ENCODE measurements at places on chromosomes 5 and 9. TPM values are rescaled to one million over a fixed set of nuclear protein-coding genes. Genes with fewer than 3 reads are reported as not detected.

GRCh38 chr9:117029341-117029740, 342.2 kb downstream of the TRIM32 start:
- no peak for DNase-seq

DNA sequence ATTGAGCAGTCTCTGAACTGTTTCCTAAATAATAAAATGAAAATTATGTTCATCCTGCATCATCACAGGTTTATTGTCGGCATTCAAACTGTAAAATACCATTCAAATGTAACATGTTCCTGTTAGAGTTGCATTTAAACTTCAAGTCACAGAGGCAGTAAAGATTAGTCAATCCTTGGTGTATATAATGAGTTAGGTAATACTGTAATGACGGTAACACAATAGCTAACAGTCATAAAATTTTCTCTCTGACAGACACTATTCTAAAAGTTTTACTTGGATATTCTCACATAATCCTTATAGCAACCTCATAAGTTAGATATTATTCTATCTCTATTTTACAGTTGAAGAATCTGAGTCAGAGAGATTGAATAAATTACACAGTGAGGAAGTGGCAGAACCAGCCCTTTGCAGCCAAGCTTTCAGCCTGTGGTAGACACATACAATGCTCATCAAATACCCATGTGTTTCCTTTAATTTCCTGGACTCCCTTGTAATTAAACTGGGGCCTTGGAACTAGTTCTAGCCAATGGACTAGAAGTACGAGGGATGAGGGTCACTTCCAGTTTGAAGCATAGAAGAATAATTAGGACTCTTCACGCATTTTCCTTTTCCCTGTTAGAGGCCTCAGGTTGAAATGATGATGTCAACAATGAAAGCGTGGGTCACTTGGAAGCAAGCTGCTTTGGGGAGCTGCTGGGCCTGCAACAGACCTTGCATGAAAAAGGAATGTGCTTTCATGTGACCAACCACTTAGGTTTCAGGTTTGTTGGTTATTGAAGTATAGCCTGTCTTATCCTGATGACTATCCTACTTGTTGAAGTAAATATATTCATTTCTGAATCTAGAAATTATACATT, 12.3 kb upstream of the CAST start:
- DNase-seq: no peak

DNA sequence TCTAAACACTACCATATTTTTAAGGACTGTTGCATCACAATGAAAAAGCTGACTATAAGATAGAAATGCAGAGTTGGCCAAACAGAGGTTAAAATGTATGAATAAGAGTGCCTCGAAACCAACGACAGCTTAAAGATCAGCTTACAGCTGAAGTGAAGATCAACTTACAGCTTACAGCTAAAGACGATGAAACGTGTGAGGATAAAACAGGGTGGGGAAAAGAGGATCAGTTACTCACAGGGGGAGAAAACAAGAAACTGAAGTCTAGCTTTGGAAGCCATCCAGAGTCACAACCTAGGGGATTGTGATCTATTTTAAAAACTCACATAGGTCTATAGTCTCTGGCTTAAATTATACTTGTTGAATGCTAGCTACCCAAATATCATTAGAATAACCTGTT, 220.0 kb downstream of the SNCAIP start:
- no peak for DNase-seq

GRCh38 chr9:27369591-27369990, 72.6 kb upstream of the EQTN start:
- no peak for DNase-seq

DNA sequence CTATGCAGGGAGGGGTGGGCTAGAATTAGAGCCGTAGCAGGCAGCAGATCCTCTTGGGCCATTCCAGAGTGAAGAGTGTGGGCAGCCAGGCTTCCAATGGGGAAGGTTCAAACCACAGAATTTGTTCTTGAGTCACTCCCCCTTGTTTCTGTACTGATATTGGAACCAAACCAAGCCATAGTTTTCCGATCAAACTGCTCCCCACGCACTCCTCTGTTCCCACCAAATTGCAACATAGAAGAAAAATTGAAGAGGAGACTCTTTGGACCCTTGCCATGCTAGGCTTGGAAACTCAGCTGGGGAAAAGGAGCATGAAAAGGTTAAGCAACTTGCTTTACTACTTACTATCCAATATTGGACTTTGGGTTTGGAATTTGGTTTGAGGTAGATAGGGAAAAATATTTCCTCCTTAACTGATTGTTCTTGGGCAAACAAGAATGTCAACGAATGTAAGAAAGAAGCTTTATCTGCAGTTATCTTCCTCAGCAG, 165.8 kb upstream of the NR3C1 start:
- no peak for DNase-seq

DNA sequence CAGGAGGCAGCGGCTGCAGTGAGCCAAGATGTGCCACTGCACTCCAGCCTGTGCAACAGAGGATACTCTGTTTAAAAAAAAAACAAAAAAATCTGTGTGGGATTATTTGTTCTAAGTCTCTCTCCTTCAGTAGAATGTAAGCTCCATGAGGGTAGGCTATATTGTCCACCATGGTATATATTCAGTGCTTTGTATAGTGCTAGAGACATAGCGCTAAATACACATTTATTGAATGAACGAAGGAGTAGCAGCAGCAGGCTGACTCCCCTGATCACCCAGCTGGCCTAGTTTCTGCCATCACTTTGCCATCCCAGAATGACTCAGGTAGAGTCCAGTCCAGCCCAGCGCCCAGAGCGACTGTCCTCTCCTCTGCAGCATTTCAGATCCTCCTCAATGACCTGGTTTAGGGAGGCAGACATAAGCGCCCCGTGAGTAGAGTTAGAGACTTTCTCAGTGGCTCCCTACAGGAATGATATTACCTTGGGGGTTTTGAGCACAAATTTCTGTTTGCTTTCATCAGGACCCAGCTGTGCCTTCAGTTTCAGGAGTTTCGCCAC, 716 bp downstream of the HARS1 start:
- no peak for DNase-seq

- DNase-seq: no peak
These were observed 68.9 kb downstream of the PPIC start for GRCh38 chr5:122967625-122968024.

DNA sequence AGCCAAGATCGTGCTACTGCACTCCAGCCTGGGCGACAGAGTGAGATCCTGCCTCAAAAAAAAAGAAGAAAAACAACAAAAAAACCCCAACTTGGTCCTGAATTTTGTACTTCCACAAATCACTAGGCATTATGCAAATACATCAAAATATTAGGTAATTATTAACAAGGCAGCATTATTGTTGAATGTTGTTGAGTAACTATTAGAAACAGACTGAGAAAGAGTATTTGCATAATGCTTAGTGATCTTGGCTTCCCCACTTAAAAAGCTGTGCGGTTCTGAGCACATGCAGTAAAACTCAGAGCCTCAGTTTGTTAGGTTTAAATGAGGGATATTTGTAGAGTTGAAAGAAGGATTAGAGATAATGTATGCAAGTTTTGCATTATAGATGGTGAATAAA, 64.2 kb downstream of the SCAMP1 start:
- DNase-seq: no peak

DNA sequence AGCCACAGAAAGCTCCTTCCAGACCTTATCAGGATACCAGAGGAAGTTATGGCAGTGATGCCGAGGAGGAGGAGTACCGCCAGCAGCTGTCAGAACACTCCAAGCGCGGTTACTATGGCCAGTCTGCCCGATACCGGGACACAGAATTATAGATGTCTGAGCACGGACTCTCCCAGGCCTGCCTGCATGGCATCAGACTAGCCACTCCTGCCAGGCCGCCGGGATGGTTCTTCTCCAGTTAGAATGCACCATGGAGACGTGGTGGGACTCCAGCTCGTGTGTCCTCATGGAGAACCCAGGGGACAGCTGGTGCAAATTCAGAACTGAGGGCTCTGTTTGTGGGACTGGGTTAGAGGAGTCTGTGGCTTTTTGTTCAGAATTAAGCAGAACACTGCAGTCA, 70.8 kb upstream of the ENTREP1 start:
- DNase-seq: no peak

- DNase-seq: no peak
These were observed 15.9 kb upstream of the TNFAIP8 start for GRCh38 chr5:119339965-119340364.

DNA sequence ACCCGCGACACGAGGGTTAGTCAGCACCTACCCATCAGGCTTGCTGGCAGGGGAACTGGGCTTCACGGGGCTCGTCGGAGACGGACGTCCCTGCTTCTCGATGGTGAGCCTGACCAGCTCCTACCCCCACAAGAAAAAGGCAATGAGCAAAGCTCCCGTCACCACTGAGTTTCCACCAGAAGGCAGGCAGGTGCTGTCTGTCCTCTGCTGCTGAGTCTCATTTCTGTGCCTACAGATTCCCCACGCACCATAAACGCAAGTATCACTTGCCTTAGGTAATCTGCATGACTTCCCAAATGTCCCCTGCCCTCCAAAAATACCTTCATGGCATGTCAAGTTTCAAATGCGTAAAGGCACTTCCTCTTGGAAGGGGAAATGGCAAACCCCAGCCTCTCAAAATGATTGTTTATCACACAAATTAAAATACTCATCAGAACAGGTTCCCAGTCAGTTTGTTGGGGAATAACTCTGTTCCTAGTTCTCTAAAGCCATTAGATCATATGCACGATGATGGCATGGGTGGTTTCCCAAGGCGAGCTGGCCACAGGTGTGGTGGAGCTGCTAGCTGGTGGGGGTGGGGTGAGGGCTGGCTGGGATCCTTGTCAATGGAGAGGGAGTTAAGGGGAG, 85.0 kb downstream of the PRRT1B start:
- DNase-seq: no peak

DNA sequence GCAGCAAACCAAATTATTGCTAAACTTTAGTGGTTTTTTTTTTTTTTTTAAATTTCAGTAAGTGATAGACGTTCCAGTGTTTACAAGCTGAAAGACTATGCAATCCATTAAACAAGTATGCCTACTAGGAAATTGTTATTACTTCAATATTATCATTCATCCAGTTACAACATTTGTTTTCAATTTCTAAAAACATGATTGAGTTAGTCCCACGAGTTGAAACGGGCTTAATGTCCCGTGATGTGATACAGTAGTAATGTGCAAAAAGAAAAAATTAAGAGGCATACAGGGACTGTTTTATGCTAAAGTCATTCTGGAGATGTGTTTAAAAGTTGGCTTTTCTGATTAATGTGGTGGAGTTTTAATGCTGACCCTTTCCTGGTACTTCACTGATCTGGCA, 550.3 kb upstream of the DMAC1 start:
- DNase-seq: no peak

- DNase-seq: no peak
These were observed 1043.8 kb upstream of the EDIL3 start for GRCh38 chr5:85428426-85428934.

GRCh38 chr5:98391921-98392625, 381.4 kb upstream of the RGMB start:
- DNase-seq: no peak

DNA sequence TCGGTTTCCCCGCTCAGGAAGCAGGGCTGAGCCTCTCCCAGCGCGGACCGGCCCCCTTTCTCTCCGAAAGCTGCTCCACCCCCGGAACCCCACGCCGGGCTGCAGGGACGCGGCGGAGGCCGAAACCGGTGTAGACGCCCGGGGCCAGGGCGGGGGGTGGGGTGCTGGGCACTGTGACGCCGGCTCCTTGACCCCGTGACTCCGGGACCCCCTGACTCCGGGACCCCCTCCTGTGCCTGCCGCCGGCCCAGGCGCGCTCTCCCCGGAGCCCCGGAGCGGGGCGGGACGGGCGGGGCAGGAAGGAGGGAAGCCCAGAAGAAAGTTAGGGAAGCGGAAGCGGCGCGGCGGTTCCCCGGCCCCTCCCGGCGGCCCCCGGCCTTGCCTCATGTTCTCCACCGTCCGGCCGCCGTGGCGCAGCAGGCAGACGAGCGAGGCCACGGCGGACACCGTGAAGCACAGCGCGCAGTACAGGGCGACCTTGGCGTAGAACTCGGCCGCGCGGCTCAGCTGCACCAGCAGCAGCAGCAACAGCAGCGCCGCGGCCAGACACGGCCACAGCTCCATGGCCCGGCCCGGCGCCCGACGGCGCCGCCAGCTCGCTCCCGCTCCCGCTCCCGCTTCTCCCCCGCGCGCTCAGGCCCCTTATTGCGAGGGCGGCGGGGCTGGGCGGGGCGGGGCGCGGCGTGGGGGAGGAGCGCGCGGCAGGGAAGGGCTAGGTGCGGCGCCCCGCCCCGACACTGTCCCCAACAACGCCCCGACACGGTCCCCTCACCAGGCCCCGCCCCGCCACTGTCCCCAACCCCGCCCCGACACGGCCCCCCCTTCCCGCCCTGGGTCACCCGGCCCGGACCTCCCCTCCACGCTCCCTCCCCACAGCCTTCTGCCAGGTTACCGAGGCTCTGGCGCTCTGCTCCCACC, at the start of gene AGPAT2:
Gene AGPAT2 (minus strand): TSS at position 664 of the 918 bp plus-strand sequence. CDS start 100 bp downstream, at position 564.
- peak; percentile 98 for DNase-seq

DNA sequence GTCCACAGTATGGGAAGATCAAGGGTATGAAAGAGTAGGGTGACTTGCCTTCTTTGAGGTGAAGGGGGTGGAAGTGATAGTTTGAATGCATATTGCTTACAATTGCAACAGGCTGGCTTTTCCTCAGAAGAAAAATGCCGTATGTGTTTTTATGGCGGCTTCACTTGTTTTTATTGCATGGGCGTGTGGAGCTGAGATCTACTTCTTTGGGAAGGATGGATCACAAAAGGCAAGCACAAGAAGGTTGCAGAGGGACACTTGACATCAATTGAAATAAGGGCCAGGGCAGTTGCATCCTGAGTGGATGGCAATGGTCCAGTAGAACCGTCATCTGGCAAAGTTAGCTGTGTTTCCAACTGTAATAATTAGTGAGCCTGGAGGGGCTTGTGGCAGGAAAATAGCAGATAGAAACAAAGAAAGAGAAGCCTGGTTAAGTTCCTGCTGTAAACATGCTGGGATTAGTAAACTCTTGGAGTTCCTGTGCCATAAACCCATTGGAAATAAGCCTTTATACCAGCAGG, 138.4 kb downstream of the NTRK2 start:
- no peak for DNase-seq

- DNase-seq: no peak
These were observed 247.0 kb downstream of the AOPEP start for GRCh38 chr9:94973451-94973941.

DNA sequence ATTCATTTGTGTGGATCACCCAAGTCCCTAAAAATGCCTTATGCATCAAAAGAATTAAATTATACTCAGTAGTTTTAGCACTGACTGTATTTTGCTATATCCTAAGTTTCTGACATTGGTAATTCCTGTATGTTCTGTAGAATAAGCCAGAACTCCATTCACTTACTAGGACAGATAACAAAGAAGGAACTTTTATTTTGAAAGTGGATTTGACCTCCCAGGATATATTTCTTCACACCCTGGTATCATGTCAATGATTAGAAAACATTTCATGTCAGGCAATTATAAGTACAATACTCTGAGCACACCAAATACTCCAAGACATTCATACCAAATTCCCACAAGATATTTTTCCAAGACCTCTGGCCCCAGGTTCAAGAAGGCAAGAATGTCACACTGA, 28.7 kb upstream of the MYOT start:
- DNase-seq: no peak

GRCh38 chr5:177604116-177604521, 4.2 kb downstream of the B4GALT7 start:
- no peak for DNase-seq

The SVEP1 gene
- total RNA-seq: 43.0 TPM

The FAXDC2 gene
- 19.2 TPM for total RNA-seq

The WNT8A gene
- total RNA-seq: not detected

The CHSY3 gene
- total RNA-seq: 12.4 TPM

The CER1 gene
- not detected for total RNA-seq

The ZFP2 gene
- total RNA-seq: 1.4 TPM

The LCP2 gene
- total RNA-seq: not detected

The LHX3 gene
- under 0.01 TPM for total RNA-seq

The MEIKIN gene
- not detected for total RNA-seq

The CAPSL gene
- total RNA-seq: not detected

The CCIN gene
- 2.2 TPM for total RNA-seq

The FGF1 gene
- 2.9 TPM for total RNA-seq

The ELL2 gene
- 123 TPM for total RNA-seq

The CBY3 gene
- total RNA-seq: not detected

The DMRT3 gene
- total RNA-seq: not detected
